ENCODE measurements at places on chromosomes 11 and 22. TPM values are rescaled to one million over a fixed set of nuclear protein-coding genes. Genes with fewer than 3 reads are reported as not detected.

Gene EFCAB6
- 4.4 TPM for total RNA-seq

Gene LARGE2
- 1.4 TPM for total RNA-seq

Gene PDGFD
- 19.6 TPM for total RNA-seq

Gene SAA1
- total RNA-seq = 11.6 TPM

DNA sequence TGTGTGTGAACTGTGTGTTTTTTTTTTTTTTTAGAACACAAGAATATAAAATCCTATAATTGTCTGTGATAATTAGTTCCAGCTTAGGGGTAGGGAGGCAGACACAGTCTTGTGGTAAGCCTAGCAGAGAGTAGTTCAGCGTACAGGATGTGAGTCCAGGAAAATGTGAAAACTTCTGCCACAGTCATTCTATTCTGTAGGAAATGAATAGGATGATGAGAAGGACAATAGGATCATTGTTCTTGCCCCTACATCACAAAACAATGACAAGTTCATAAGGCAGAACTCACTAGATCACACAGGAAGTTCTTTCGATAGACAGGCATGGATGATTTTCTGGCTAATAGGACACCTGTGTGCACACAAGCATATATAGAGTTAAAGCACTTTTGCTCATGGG lies 132.2 kb downstream of the NAV2 start:
- no peak for DNase-seq

DNA sequence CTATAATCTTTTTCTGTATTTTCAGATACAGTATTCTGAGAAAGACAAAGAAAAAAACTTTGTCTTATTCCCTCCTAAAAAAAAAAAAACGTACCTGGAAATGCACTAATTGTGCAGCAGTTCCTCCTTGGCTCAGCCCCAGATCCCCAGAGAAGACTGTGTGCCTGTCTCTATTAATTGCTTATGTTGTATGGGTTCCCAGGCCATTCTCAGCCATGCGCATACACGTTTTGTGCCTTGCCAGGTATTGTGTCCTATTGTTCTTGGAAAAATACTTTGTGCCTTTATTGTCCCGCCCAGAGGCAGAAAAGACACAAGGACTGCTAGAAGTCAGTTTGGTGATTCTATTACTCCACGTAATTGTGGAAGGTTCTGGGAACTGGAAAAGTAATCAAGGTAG lies 91.2 kb downstream of the PIWIL4 start:
- no peak for DNase-seq

DNA sequence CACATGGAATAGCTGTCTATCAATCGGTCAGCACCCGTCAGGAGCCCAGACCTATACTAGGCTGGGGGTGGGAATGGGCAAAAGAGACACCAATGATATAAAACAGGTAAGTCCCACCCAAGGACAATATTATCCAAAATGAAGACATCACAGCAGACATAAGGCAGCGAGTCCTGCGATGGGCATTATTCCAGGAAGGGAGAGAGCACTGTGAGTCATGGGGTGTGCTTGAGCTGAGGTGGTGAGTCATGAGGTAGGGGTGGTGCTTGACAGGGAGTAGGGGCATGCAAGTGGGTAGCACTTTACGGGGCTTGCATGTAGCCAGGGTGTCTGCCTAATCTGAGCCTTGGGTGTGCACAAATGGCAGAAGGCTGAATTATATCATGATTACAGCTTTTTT lies 605.0 kb upstream of the CADM1 start:
- DNase-seq = no peak

DNA sequence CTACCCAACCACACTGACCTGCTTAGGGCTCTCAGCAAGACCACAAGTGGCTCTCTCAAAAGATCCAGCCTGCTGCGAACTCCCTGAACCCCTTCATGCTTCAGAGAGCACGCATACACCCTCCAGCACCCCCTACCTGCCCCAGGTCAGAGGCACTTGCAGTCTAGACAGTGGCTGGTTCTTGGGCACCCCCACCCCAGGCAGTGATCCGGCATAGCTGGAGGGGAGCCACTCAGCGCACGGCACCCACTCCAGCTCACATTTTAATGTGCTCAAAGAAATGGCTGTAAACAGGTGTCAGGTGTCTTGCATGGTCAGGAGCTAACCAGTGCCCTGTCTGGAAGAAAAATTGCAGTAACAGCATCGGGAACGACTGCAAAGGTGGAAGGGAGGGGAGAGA lies 140.8 kb downstream of the PKNOX2 start:
- no peak for DNase-seq

DNA sequence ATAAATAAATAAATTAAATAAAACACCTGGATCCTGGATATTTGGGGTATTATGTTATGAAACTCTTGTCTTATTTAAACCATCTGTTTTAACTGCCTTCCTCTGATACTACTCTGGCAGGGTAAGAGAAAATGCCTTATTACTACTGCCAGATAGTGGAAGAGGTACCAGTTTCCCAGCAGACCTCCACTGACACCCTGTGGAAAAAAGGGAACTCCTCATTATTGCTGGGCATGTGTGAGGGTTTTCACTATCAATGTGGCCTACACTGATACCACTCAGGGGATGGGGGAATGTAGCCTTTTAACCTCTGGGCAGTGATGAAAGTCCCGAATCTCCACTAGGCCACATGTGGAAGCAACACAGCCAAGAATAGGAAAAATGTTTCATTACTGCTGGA lies 121.0 kb downstream of the LUZP2 start:
- no peak for DNase-seq

- peak; percentile 73 for DNase-seq
Measured at GRCh38 chr11:114280696-114281095, 15.5 kb upstream of the NNMT start.

DNA sequence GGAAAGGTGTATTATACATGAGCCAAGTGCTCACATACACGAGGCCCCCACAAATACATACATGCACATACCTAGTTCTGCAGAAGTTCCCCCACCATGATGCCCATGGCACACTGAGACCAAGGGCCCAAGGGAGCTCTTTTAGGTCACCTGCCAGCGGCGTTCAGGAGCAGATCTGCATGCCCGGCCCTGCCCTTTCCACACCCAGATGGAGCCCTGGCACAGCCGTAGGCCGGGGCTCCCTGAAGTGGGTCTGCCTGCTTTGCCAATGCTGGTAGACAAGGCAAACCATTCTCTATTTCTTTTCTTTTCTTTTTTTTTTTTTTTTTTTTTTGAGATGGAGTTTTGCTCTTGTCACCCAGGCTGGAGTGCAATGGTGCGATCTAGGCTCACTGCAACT lies 21.5 kb downstream of the NFAM1 start:
- DNase-seq = no peak

Measured in sciatic nerve (tissue), 2 donors.